ENCODE measurements at places on chromosomes 1 and 21. TPM values are rescaled to one million over a fixed set of nuclear protein-coding genes. Genes with fewer than 3 reads are reported as not detected.
A peak's percentile ranks its signal among the peaks of the same experiment; 100 is the strongest.

MYOM3 gene
- 3.3 TPM for total RNA-seq

HEYL gene
- 0.91 TPM for total RNA-seq

DNA sequence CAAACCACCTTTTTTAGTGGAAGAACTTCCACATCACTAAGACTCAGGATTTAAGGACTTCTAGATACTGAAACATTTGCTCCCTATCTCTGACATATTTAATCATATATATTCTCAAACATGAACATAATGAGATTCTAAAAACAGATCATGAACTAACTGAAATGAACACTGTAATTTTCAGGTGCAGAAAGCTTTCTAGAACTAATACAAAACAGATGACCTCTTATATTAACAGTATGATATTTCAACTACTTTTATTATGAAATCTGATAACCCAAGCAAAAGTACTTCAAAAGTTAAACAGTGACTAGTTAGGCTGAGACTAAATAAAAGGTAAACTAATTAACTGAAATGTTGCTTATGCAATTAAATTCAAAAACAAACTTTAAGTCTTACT lies 157.5 kb downstream of the COP1 start:
- no peak overlapping the region for H3K4me3 ChIP-seq
- DNase-seq = no peak
- H3K4me1 ChIP-seq = no peaks in the 10 kb centered on the region
- H3K36me3 ChIP-seq = no peaks in the 10 kb centered on the region
- no peak overlapping the region for H3K27ac ChIP-seq

DNA sequence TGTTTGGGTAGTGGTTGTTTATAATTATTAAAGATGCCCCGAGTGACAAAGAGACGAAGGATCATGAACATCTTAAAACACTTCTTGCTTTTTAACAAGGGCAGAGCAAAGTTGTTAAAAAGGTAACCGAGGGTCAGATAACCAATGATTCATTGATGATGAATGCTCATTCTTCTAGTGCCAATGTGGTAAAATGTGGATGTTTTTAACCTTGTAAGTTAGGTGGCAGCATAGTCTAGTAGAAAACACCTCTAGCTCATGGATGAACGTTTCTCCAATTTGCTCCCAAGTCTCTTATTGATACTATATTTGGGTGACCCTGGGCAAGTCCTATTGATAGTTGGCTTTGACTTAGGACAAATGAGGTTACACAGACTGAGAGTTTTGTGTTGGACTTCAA lies 167.9 kb downstream of the KIF26B start:
- no peak overlapping the region for H3K27ac ChIP-seq
- DNase-seq = no peak
- no peaks in the 10 kb centered on the region for H3K4me1 ChIP-seq

DNA sequence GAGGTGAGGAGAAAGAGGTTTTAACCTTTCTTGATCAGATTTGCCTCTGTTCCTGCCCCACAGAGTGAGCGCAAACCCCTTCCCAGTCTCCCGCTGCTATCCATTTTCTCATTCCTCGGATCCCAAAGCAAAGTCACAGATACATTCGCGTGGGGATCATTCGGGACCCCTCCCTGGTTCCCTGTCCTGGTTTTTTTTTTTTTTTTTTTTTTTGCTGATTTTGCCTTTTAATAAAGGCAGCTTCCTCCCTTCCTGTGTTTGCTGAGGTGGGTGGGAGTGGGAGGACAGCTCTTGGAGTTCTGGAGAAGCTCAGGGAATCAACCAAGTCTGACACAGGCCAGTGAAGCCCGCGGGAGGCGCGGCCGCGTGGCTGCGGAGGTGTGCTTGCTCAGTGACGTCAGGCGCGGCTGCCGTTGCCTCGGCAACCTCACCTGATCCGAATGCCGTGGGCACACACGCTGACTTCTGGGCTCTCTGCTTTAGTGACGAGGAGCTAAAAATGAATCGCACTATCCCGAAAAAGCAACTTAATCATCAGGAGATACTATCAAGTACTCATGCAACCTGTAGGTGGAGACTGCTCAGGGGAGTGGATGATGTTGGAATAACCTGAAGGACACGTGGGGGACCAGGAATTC lies 106.4 kb downstream of the TBX19 start:
- no peak overlapping the region for H3K27ac ChIP-seq
- DNase-seq = peak; percentile 54
- H3K4me3 ChIP-seq = no peak overlapping the region
- no peaks in the 10 kb centered on the region for H3K4me1 ChIP-seq
- no peaks in the 10 kb centered on the region for H3K36me3 ChIP-seq

GRCh38 chr1:53847980-53848379 lies 9.9 kb upstream of the NDC1 start:
- H3K27ac ChIP-seq = no peak overlapping the region
- H3K36me3 ChIP-seq = no peaks in the 10 kb centered on the region
- DNase-seq = no peak
- no peak overlapping the region for H3K4me3 ChIP-seq
- no peaks in the 10 kb centered on the region for H3K27me3 ChIP-seq
- H3K4me1 ChIP-seq = no peaks in the 10 kb centered on the region

DNA sequence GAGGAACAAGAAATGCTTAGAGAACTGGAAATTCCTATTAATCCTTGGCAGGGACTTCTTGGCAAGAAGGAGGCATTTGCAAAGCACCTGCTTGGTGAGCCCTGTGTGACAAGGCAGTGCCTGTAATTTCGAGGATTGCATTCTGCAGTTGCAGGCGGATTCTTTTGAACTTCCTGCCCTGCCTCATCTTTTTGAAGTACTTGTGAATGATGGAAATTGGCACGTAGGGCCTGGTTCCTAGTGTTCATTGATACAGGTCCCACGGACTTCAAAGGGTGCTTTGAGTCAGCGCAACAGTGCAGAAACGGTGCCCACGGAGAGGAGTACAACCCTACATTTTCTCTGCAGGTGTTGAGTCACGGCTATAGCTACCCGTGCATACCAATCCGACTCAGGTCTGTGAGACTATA lies 6.4 kb downstream of the HUNK start:
- no peak overlapping the region for H3K4me3 ChIP-seq
- H3K27ac ChIP-seq = no peak overlapping the region
- H3K4me1 ChIP-seq = no peaks in the 10 kb centered on the region

DNA sequence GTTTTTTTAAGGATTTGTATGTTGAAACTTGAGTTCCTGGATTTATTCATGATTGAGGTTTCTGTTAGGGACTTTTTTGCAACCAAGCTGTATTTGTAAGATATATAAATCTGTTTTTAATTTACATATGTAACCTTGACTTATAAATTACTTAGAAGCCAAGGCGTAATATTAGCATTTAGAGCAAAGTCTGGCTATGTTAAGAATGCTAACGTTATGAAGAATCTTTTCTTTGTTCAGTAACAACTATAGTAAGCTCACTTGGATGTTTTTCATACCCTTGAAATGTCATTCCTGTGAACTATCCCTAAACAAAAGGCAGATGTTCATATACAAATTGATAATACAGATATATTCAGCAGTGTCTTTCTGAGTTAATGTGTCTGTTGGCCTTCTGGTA lies 155.3 kb downstream of the MAGI3 start:
- H3K4me1 ChIP-seq = no peaks in the 10 kb centered on the region
- no peaks in the 10 kb centered on the region for H3K36me3 ChIP-seq
- H3K27ac ChIP-seq = no peak overlapping the region
- DNase-seq = no peak
- H3K27me3 ChIP-seq = no peaks in the 10 kb centered on the region
- H3K4me3 ChIP-seq = no peak overlapping the region

DNA sequence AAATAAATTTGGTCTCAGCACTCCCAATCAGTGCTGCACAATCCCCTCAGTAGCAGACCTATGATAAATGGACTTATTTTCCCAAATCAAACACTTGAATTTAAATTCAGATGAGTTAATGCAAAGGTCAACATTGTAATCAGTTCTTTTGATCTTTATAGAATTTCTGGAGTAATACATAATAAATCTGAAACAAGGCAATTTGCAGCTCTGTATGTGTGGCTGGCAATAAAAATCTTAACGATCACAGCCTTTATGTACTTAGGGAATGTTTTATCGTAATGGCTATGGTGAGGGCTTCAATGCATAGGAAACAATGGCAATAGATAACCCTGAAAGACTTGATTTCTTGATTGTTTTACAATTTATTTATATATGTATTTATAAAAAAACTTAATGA lies 91.4 kb downstream of the GPATCH2 start:
- no peak for DNase-seq
- no peaks in the 10 kb centered on the region for H3K4me1 ChIP-seq
- H3K4me3 ChIP-seq = no peak overlapping the region
- H3K36me3 ChIP-seq = no peaks in the 10 kb centered on the region
- no peaks in the 10 kb centered on the region for H3K27me3 ChIP-seq

GRCh38 chr21:46100020-46100419 lies 2.1 kb downstream of the COL6A2 start:
- H3K27ac ChIP-seq = peak overlapping the region; percentile 75
- no peaks in the 10 kb centered on the region for H3K36me3 ChIP-seq
- H3K4me3 ChIP-seq = peak overlapping the region; percentile 45
- no peak for DNase-seq

DNA sequence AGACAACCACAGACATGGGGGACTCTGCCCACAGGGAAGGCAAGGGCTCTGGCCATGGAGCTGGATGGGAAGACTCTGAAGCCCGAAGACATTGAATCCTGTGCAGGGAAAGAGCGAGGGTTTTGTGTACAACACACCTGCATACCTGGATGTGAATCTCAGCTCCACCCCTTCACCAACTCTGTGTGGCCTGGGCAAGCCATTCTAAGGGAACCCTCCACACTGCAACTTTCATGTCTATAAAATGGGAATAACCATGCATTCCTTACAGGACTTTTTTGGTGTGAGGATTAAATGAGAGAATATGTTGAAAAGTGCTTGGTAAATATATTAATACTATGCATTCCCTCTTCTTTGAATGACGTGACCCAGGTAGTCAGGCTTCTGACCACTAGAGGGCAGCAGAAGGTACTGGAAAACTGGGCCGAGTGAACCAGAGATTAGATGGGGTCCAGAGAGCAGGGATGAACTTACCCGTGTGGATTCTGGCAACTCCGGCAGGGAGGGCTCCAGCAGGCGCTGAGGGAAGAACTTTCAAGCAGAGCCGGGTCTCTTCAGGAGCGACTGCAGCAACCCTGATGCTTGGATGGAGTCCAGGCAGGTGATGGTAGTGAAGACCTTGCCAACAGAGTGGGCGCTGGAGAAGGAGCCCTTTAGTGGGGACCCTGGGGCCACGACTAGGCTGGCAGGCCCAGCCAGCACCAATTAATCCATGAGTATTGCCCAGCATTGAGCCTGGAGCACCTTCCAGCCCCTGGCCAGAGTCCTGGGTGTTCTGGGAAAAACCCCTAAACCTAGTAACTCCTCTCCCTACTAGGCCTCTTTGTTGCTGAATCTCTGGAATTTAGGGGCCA lies 834 bp upstream of the ELF3 start:
- DNase-seq = peak; percentile 94
- no peaks in the 10 kb centered on the region for H3K4me1 ChIP-seq
- H3K4me3 ChIP-seq = peak overlapping the region; percentile 35
- peaks cover 19% of the 10 kb centered on the region for H3K36me3 ChIP-seq
- peak overlapping the region; percentile 84 for H3K27ac ChIP-seq

DNA sequence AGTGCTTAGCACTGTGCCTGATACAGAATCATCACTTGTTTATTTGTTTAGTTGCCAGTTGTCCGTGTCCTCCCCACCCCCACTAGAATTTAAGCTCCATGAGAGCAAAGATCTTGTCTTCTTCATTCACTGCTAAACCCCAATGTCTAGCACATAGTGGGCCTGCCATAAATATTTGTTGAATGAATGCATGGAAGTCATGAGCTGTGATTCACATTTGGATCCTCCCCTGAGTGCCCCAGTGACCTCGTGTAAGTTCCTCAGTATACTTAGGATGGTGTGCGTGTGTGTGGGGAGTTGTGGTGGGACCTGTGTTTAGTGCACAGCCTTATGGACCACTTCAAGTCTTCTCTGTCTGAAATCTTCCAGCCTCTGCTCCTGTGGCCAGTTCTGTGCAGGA lies 23.1 kb downstream of the IER5 start:
- peaks cover 11% of the 10 kb centered on the region for H3K4me1 ChIP-seq
- no peak overlapping the region for H3K4me3 ChIP-seq
- DNase-seq = no peak
- H3K27ac ChIP-seq = no peak overlapping the region

DNA sequence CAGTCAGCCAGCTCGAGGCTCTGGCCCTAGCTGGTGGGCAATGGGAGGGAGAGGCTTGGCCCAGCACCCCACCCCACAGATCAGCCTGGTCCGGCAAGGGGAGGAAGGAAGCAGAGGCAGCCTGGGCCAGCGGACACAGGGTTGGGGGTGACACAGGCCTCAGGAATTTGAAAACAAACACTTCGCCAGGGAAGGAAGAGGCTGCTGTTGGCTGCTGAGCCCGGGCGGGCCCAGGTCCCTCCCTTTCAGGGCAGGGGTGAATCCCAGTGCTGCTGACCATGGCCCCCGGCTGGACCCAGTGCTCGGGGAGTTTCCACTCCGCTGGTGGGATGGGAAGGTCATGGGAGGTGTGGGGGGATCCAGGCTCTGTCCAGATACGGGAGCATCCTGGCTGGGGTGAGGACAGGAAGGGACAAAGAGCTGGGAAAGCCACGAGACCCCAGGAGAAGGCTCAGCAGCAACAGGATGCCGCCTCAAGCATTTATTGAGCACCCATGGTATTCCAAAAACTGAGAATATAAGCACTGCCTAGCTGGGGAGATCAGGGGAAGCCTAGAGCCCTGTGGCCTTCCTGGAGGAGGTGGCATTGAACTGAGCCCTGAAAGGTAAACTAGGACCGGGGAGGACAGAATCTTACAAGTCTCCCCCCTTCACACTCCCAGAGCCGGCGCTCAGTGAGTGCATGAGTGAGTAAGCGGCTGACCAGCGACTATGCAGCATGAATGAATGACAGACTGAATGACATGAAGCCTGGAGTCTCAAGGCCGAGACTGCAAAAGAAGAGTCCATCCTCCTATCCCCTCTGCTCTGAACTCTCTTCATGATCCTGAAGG lies 26.2 kb upstream of the EPHA2 start:
- H3K27me3 ChIP-seq = no peaks in the 10 kb centered on the region
- no peak overlapping the region for H3K4me3 ChIP-seq
- peaks cover 3% of the 10 kb centered on the region for H3K4me1 ChIP-seq
- no peaks in the 10 kb centered on the region for H3K36me3 ChIP-seq
- DNase-seq = peak; percentile 74

GRCh38 chr1:226063224-226063976 lies 884 bp downstream of the H3-3A start:
- DNase-seq = peak; percentile 64
- H3K27me3 ChIP-seq = no peaks in the 10 kb centered on the region
- H3K4me1 ChIP-seq = peaks cover 4% of the 10 kb centered on the region
- peak overlapping the region; percentile 100 for H3K27ac ChIP-seq

DNA sequence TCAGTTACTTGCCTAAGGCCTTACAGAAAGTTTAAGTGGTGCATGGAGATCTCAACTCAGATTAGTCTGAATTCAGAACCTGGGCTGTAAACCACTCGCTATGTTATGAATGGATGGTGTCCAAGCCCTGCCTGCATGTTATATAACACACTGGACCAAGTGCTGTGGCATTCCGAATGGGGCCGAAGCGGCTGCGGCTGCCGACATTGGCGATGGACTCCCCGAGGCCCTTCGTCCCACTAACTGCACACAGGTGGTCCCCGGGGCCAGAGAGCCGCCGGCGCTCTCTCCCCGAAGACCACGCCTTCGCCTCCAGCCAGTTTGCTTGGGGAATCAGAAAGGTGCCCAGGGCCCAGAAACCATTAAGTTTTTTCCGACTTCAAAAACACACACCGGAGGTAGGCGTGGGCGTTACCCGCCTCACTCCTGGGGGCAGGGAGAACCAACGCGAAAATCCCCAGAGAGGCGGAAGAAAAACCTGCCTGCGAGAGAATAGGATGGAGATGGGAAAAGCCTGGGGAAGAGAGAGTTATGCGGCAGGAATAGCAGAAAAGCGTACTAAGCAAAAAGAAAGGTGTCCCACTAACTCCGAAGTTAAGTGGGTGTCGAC lies 579 bp upstream of the TENT5C start:
- peak overlapping the region; percentile 91 for H3K4me3 ChIP-seq
- no peaks in the 10 kb centered on the region for H3K27me3 ChIP-seq
- H3K36me3 ChIP-seq = no peaks in the 10 kb centered on the region
- H3K4me1 ChIP-seq = peaks cover 3% of the 10 kb centered on the region
- peak overlapping the region; percentile 63 for H3K27ac ChIP-seq
- DNase-seq = peak; percentile 65

All from colonic mucosa (tissue), 4 donors.